AG10803 (cell line): ENCODE measurements at places on chromosomes 1 and 21.
A peak's percentile ranks its signal among the peaks of the same experiment; 100 is the strongest.

- no peak for DNase-seq
Measured at GRCh38 chr1:246308533-246309075, 198.5 kb downstream of the SMYD3 start.

DNA sequence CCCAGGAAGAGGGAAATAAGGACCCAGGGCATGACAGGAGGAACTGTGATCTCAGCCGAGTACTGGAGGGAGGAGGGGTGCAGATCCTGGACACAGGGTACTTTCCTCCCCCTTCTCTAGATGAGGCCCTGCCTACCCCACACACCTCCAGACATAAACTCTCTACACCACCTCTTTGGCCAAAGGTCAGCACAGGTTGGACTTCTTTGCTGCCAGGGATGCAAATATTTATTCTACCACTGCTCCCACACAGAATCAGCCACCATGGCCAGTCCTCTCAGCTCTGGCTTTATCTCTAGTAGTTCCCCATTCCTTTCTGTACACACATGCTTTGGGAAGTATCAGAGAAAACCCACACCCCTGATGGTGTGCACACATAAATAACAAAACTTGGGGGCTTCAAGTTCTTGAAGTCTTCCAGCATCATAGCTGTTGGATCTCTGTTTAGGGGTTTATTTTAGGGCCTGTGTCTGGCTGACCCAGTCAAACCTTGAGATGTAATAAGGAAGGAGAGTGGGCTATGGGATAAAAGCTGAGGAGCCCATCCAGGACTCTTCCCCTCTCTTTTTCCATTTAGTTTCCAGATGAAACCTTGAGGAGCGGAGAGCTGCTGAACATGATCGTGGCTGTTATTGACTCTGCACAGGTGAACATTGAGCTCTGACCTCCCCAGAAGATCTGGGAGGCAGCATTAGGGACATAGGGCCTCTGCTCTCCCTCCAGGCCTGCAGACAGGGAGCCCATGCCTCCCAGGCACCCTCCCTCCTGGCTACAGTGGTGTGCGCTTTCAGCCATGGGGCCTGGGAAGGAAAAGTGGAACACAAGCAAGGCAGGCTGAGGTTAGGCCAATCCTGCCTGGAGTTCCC lies 6.7 kb upstream of the SLC27A3 start:
- no peak for DNase-seq

- DNase-seq: no peak
Measured at GRCh38 chr1:20974951-20975350, 187.8 kb upstream of the HP1BP3 start.

- no peak for DNase-seq
Measured at GRCh38 chr1:204065174-204065985, 7.5 kb upstream of the SOX13 start.

GRCh38 chr1:5493851-5494311 lies 498.3 kb downstream of the NPHP4 start:
- no peak for DNase-seq

- DNase-seq: peak; percentile 44
Measured at GRCh38 chr1:234955107-234955731, 173.4 kb downstream of the TOMM20 start.

DNA sequence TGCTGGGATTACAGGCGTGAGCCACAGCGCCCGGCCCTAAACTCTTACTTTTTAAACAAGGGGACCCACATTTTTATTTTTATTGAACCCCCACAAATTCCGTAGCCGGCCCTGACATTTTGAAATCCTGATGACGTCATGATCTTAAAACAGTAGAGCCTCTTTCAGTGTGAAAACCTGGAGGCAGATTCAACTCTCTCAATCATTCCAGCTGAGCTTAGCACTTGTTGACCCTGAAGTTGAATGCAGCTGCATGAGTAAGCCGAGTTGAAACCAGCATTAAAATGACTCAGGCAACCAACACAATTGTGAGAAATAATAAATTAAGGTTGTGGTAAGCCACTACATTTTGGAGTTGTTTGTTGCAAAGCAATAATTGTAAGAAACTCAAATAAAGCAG lies 93.9 kb upstream of the ADGRL4 start:
- DNase-seq: peak; percentile 76

DNA sequence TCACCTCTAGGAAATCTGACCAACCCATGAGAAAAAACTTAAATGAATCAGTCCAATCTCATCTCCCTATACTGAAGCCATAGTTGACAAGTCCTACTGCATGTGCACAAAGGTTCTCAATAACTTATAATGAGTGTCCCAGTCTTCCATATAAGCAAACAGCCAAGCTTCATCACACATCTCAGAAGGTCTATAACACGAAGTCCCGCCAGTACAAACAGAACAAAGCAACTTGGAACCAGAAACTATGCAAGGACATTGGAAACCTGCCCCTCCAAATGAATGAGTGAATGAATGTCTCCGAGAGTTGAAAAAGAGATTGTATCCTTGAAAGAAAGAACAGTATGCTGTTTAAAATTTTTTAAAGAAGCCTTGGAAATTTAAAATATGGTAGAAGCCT lies 53.6 kb upstream of the IPO9 start:
- no peak for DNase-seq

GRCh38 chr21:16342932-16343331 lies 613.1 kb downstream of the USP25 start:
- DNase-seq: no peak

DNA sequence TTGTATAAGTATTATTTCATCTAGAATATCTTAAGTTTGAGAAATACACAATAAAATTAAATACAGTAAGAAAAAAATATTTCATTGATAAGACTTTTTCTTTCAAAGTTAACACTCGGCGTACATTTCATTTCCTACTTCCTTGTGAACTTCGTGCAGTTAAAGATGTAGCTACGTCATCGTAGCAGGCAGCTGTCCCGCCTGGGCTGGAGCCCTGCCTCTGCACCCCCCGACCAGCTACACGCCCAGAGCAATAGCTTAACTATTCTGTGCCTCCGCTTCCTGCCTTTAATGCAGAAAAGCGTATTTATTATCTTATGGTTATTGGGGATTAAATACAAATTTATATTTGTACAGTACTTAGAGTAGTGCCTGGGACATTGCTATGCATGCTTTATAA lies 53.5 kb downstream of the CLSTN1 start:
- no peak for DNase-seq

DNA sequence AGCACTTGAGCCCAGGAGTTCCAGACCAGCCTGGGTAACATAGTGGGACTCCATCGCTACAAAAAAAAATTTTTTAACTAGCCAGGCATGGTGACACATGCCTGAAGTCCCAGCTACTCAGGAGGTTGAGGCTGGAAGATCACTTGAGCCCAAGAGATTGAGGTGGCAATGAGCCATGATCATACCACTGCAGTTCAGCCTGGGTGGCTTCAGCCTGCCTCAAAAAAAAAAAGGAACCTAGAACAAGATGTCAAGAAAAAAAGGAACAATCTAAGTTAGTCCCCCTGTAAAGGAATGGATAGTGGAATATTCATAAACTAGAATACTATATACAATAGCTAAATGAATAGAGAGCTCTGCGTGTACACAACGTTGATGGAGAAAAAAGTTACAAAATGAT lies 14.4 kb downstream of the NSL1 start:
- DNase-seq: no peak
